Stomach (tissue), 19 donors: ENCODE measurements at places on chromosomes 12 and 14. TPM values are rescaled to one million over a fixed set of nuclear protein-coding genes. Genes with fewer than 3 reads are reported as not detected.

GRCh38 chr14:52553671-52554575 is 1.3 kb downstream of the GPR137C start:
- peak; percentile 98 for DNase-seq

GRCh38 chr12:49283541-49284429 is 11.2 kb upstream of the PRPH start:
- no peak for DNase-seq

DNA sequence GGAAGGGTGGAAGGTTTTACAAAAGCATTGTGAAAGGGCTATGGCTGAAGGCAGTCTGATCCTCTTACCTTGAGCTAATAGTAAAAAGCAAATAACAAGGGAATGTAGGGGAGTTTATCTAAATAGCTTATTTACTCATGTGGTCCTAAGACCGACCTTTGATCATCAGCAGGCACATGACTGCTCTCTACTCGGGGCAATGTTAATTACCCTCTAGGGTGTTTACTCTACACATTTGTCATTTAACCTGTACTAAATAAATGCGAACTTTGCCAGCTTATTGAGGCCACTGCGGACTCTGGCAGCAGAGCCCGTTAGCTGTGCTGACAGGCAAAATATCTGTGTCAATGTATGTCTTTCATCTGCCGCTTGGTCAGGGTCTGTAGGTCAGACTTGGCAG is 768.3 kb upstream of the ATXN7L3B start:
- no peak for DNase-seq

GRCh38 chr14:84409435-84409834 is 1120.5 kb upstream of the FLRT2 start:
- no peak for DNase-seq

DNA sequence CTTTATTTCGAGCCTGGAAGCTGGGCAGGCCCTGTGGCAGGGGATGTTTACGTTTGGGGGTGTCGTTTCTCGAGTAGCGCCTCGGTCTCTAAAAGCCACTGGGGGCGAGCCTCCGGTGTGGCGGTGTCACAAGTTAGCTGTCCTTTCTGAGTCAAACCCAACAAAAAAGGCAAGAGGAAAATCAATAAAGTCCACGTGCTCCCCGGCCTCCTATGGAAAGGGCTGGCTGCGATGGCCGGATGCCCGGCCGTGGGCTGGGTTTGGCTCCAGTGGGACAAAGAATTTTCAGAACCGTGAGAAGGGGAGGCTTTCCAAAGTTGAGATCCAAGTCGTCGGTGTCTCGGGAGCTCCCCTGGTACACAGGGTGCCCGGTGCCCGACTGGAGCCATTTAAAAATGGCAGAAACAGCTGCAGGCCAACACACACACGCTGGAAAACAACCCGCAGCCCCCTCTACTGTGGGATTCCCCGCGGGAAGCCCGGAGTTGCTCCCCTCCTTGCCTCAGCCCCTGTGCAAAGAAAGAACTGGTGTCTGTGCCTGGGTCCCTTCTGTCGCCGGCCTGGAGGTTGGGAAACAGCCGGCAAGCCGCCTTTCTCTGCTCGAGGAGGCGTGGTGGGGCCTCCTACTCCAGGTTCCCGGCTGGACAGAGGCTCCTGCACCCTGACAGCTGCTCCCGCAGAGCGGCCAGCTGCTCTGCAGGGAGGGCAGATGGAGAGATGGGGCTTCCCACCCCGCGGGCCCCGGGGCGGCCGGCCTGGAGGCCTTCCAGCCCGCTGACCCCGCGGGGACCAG is 1.9 kb downstream of the BCL7A start:
- DNase-seq = peak; percentile 70

PXN gene
- 129 TPM for total RNA-seq

DNA sequence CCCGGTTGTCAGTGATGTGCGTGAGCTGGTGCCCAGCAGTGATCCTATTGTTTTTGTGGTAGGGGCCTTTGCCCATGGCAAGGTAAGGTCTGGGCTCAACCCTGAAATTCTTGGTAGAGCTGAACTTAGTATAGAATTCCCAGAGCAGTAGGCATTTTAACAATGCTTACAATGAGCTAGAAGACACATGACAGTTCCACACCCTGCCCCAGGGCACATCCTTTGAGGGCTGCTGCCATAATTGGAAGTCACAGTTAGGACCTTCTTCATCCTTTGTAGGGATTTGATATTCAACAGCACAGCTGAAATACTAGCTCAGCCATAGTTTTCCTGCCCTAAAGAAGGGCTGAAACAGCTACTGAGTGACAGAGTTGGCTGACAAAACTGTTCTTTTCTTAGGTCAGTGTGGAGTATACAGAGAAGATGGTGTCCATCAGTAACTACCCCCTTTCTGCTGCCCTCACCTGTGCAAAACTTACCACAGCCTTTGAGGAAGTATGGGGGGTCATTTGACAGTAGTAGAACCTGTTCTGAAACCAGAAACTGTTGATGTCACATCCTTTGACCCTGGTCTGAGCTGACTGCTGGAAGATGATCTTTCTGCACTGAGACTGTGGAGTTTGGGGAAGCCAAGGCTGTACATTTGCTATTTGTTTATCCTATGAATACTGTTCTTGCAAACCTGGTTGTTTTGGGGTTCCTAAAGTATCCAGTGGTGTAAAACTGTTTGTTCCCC is 4.8 kb downstream of the EMG1 start:
- DNase-seq = no peak

DLGAP5 gene
- 7.2 TPM for total RNA-seq

DNA sequence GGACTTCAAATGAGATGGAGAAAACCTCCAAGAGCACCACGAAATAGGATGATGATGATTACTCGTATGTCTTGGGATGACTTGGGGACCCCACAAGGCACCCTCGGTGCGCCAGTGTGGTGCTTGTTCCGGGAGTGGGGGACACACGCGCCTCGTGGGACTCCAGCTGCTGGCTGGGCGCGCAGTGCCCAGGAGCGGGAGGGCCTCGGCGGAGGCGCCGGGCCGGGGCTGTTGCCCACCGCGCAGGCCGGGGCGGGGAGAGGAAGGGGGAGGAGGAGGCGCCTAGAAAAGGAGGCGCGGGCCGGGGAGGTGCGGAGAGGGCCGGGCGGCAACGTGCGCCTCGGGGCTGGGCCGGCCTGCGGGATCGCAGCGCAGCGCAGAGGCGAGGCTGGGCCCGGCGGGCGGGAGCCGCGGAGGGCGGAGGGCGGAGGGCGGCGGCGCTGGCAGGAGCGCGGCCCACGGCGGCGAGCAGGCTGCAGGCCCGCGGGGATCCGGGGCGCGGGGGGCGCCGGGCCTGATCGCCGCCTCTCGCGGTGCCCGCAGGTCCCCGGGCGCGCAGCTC is at the start of gene RFLNA:
RFLNA (plus strand) TSS at position 314 of the 562 bp plus-strand sequence. CDS start 337 bp downstream, outside the sequence.
- DNase-seq = peak; percentile 86
